ENCODE measurements at places on chromosomes 11 and 22. TPM values are rescaled to one million over a fixed set of nuclear protein-coding genes. Genes with fewer than 3 reads are reported as not detected.

DNA sequence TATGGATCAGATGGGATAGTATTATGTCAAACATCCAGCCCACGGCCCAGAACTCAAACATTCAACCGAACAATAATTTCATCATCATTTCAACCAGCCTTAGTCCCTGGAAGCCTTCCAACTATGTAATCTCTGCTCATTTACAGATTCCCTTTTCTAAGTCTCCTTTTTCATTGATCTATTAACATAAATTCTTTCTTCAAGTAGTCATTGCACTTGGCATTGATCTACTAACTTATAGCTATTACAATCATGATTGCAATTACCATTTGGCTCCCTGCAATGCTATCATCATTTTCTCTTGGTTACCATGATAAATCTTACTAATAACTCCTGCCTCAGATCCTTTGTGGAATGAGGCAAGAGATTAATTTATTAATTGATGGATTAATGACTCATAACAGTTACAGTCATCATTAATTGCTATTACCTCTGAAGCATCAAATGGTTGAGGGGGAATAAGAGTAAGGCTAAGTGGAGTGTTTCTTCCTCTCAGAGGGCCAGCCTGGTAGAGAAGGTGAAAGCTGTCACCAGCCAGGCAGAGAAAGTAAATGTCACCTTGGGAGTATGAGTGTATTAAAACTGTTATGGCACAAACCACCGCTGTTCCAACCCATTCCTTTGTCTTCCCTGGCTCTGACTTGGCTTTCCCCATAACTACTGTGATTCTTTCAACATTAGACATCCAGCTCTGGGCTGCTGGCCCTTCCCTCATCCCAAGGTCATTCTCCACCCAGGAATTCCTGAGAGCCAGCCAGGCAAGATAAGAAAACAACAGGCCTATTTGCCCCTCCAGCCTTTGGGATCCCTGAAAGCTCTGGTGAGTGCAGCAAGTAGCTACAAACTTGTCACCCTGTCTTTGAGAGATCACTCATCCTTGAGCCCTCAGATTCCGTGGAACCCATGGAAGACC is 174.7 kb downstream of the RRAS2 start:
- DNase-seq, result no peak

DNA sequence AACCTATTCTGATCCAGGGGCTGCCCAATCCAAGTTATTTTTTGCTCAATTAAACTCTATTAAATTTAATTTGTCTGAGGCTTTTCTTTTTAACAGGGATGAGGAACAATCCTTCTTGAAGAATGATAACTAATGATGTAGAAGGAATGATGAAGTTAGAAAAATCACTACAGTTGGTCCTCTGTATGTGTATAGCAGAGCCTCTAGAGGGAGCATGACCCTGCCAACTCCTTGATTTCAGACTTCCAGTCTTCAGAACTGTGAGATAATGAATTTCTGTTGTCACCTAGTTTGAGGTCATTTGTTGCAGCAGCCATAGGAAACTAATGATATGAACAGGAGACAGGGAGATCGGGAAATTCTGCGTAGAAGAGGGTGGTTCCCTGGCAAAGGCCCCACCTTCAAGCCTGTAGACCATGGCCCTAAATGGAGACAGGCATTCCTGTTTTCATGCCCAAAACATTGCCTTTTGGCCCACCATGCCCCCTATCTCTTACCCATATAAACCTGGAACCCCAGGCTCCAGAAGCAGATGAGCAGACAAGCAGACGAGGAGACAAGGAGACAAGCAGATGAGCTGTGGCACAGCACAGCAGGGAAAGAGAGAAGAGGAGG is 7.7 kb upstream of the QSER1 start:
- no peak for DNase-seq

DNA sequence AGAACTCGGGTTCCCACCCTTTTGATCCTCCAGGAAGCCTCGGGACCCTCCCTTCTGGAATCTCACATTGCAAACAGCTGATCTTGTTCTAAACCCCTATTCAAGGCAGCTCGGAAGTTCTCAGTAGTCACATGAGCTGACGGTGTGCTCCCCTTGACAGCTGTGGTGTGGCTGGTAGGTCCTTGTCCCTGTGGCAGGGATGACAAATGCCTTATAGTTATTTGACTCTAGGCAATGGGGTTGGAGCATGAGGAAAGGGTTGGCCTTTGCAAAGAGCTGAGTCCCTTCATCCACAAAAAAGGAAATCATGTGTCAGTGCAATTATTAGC is 23.6 kb downstream of the EIF4G2 start:
- no peak for DNase-seq

The OVCH2 gene
- not detected for total RNA-seq

DNA sequence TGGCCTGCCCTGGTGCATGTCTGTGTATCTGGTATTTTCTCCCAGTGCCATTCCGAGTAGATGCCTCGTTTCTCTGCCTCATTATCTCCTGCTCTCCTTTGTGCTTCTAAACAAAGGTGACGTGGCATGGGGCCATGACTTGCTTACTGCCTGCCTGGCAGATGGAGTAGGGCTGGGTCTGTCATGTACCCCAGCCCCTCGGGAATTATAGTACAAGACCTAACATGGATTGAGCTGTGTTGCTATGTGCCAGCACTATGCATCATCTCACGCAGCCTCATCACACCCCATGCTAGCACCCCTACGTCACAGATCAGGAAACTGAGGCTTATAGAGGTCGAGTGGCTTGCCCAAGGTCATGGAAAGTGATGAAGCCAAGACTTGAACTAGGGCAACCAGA is 88.1 kb downstream of the GALNT18 start:
- no peak for DNase-seq

The FBLN1 gene
- 34.1 TPM for total RNA-seq

The HPS4 gene
- 29.2 TPM for total RNA-seq

DNA sequence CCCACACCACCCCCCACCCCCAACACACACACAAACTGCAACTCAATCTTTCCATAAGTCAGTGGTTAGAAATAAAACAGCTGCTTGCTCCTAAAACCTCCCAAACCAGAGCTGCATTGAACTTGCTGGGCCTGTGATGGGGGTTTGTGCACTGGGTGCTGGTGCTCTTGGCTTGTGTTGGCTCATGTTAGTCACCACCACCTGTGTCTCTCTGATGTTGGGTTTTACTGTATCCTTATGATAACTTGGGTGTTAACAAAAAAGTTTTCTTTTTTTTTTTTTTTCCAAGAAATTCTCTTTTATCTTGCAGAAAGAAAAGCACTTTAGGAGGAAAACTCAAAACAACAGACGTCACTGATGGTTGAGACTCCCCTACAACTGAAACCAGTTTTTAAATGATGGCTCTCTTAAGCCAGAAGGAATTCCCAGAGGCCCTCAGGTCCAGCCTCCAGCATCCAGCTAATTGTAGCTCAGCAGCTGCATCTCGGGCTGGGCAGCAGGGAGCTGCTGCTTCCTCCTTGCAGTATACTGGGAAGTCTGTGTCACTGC is 79.9 kb upstream of the DRD2 start:
- DNase-seq, result no peak

DNA sequence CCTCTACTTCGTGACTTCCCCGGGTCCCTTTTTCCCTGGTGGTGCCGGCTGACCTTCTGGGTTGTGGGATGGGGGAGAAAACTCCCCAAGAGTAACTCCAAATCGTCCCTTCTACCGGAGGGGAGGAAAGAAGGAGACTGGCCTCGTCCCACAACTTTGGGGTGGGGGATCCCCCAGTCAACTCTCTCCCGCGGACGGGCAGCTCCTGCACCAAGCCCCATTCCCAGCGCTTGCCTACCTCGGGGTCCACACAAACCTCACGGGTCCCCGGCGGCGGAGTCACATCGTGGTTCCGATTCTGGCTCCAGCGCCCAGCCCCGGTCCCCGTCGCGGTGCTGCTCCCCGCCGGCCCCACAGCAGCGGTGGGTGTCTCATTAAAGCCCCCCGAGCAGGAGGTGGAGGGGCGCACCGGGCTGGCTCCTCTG is 317 bp downstream of the BDNF start:
- DNase-seq, result peak; percentile 25

- DNase-seq, result peak; percentile 70
These were observed 43.6 kb downstream of the CACNG2 start for GRCh38 chr22:36659762-36660509.

The USH1C gene
- total RNA-seq, result 81.7 TPM

DNA sequence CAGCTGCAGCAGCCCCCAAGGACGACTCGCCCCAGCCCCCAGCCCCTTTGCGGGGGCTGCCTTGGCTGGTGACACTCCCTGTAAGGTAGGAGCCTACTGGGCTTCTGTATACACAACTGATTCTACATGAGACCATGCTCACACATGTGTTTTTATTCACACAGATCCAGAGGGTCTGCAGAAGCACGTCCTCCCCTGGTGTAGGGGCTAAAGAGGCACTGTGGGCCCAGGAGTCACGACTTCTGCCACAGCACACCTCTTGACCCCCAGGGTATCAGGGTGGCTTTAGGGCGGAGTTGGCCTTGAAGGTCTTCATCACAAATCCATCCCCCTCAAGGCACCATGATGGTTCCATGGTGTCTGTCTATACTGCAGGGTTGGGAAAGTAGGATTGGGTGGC is 931.2 kb downstream of the TBC1D22A start:
- no peak for DNase-seq

DNA sequence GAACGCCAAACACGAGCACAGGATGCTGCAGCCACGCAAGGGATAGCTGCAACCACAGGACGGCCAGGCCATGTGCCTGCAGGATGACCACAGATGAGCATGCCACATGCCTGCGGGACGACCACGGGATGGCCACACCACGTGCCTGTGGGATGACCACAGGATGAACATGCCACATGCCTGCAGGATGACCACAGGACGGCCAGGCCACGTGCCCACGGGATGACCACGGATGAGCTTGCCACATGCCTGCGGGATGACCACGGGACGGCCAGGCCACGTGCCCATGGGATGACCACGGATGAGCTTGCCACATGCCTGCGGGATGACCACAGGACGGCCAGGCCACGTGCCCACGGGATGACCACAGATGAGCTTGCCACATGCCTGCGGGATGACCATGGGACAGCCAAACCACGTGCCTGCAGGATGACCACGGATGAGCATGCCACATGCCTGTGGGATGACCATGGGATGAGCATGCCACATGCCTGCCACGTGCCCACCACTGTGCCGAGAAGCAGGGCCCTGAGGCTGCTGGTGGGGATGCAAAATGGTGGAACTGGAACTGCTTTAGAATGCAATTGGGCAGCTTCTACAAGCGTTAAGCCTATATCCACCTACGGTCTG is 12.8 kb upstream of the MOB2 start:
- peak; percentile 41 for DNase-seq

The OR8D4 gene
- 1.3 TPM for total RNA-seq

- no peak for DNase-seq
These were observed 38.9 kb downstream of the CTTN start for GRCh38 chr11:70437111-70437784.

DNA sequence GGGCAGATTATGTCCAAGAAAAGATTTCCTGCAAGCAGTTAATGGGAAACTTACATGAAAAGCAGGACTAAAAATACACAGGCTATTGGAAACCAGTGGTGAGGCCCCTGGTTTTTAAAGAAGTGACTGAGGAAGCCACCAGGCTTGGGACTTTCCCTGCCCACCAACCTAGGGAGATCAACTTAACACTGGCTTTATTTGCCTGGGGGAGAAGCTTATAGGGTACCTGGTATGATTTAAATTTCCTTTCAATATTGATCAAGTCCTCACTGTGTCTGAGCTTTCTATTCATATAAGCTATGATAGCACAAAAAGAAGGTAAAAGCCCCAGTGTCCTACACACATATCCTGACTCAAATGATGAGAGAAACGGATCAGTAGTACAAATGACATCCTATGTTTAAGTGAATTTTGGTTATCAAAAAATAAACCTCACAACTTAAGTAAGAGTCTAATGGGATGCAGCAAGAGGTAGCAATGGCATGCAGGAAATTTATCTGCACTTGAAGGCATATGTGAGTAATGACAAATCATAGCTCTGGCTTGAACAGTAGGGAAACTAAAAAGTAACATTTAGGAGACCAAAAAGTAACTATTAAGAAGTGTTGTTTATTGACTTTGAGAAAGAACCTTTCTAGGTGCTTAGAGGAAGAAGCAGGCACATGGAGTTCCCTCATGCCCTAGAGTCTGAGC is 85.3 kb downstream of the GAB2 start:
- DNase-seq, result no peak

The UBQLN3 gene
- not detected for total RNA-seq

DNA sequence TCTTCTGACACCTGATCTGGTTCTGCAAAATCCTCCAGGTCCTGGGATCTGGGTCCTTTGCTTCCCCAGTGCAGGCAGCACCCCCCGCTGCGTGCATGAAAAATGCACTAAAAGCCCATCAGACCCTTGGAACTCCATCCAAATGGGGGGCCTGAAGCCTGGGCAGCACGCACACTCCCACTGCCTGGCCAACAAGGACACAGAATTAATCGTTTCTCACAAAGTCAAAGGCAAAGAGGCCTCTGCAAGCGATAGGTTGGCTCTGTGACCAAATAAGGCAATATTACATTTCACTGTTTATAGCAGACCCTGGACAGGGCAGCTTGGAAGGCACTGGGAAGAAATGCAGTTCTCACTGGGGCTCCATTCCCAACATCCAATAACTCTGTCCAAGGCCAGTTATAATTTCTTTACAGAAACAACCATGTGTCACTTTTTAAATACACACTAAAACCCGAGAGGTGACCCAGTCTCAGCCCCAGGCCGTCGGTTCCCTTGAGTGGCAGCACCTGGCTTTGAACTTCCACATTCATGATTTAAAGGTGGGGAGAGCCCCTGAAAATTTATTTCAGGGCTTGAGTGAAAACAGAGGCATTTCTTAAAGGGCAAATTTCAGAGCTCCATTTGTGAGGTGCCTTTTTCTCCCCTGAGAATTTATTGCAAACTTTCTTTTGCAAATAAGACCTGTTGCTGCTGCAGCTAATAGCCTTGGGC is 114.4 kb upstream of the ANO1 start:
- no peak for DNase-seq

The SLC22A9 gene
- not detected for total RNA-seq

DNA sequence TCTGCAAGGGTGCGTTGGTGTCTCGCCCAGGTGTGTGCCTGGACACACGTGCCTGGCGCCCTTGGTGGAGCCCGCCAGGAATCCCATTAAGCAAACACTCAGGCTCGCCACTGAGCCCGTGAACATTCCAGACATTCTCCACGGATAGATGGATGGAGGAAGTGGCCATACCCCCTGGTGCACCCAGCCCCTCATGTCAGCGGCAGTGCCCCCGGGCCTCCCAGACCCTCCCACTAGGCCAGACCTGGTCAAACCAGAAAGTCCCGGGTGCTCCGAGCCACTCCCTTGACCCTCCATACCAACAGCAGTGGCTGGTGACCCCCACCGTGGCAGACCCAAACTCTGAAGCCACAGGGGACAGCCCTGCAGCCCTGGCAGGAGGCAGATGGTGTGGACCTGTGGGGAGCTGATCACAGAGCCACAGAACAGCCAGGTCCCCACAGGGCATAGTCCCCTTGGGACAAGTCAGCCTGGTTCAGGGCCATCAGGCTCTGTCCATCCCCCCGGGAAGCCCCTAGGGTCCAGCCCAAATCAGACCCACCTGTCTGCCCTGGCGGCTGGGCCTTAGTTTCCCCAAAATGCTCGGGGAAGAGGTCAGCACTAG is 1.9 kb downstream of the EPS8L2 start:
- peak; percentile 17 for DNase-seq

The LMO2 gene
- 7.5 TPM for total RNA-seq
